SJSA1 (cell line): ENCODE measurements at places on chromosomes 4 and X. TPM values are rescaled to one million over a fixed set of nuclear protein-coding genes. Genes with fewer than 3 reads are reported as not detected.

DNA sequence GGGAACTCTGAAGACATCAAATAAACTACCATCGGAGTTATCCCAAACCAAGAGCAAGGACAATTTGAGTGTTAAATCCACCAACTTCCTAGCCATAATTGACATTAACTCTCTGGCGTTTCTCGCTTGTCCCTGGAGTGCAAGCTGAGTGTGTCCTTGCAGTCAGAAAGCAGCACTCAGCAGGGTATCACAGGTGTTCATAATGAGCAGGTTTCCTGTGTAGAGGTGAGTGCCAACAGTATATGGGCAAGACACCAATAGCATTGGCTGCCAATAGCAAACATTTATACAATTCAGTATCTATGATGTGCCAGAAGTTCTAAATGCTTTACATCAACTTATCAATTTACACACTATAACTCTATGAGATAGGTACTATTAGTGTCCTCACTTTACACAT is 11.2 kb downstream of the BLTP1 start:
- H3K4me3 ChIP-seq, result no peak overlapping the region
- no peak overlapping the region for H3K27ac ChIP-seq
- DNase-seq, result no peak
- 0 out of 2 replicates have a peak, but pooled peaks cover 6% of the 10 kb centered on the region for H3K36me3 ChIP-seq

DNA sequence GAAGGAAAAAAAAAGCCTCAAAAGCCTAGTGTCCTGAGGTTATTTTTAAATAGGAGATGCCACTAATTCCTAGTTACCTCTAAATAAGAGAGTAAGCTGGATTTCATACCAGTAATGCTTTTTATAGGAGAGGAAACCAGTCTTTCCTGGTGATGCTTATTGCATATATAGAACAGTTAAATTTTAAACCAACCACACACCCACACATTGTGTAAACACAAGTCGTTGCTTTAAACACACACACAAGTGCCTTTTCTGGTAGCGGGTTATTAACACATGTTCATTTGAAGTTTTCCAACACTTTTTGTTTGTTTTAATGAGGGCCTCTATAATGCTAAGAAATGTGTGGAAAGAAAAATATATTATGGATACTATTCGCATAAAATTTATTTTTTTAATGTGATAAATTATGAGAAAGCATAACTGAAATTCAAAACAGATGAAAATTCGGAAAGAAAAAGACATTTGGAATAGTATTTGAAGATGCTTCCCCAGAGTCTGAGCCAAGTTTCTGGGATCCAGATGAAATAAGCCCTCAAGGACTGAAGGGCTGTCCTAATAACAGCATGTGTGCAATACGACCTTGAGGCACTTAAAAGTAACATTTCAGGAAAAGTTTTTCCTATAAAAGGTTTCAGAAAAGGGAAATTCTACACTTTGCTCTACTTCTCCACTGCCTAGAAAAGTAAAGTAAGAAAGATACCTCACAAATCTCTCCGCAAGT is 2.0 kb downstream of the ANTXR2 start:
- peak overlapping the region; percentile 74 for H3K4me3 ChIP-seq
- H3K4me1 ChIP-seq, result peaks cover 24% of the 10 kb centered on the region
- H3K36me3 ChIP-seq, result peaks cover 43% of the 10 kb centered on the region
- no peak overlapping the region for H3K27ac ChIP-seq

DNA sequence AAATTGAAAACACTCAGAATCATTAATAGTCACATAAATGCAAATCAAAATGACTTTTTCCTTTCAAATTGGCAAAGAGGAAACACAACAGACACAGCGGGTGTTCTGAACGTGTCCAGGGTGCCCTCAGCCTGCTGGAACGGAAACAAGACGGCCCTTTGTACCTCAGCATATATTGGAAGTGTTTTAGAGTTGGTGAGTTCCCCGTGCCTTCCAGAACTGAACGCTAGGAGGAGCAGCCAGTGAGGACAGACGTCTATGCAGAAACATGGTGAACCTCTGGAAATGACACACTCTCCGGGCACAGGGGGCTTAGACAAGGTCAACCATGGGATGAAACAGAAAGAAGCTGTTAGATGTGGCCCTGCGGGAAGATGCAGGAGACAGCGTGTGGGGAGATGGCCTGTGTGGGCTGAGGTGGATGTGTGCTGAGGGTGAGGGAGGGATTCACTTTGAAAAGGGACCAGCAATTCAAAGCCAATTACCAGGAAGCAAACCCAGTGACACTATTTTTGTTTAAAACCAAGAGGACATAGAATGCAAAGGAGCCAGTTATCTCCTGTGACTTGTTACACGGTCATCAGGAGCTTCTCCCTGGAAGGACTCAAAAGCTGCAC is 40.4 kb downstream of the RNF212 start:
- H3K4me3 ChIP-seq, result no peak overlapping the region
- no peak overlapping the region for H3K27ac ChIP-seq
- no peaks in the 10 kb centered on the region for H3K36me3 ChIP-seq
- H3K27me3 ChIP-seq, result no peaks in the 10 kb centered on the region
- DNase-seq, result peak; percentile 4

GRCh38 chr4:171203425-171203824 is 609.8 kb upstream of the GALNTL6 start:
- no peak overlapping the region for H3K4me3 ChIP-seq
- no peaks in the 10 kb centered on the region for H3K4me1 ChIP-seq
- H3K27me3 ChIP-seq, result no peaks in the 10 kb centered on the region
- DNase-seq, result no peak
- H3K27ac ChIP-seq, result no peak overlapping the region
- no peaks in the 10 kb centered on the region for H3K36me3 ChIP-seq

GRCh38 chrX:150486011-150486410 is 82.4 kb upstream of the MTM1 start:
- H3K27me3 ChIP-seq, result no peaks in the 10 kb centered on the region
- H3K27ac ChIP-seq, result no peak overlapping the region
- peaks cover 10% of the 10 kb centered on the region for H3K4me1 ChIP-seq
- H3K36me3 ChIP-seq, result no peaks in the 10 kb centered on the region
- peak; percentile 35 for DNase-seq

Gene MAGEA2
- total RNA-seq, result not detected in 2 replicates

DNA sequence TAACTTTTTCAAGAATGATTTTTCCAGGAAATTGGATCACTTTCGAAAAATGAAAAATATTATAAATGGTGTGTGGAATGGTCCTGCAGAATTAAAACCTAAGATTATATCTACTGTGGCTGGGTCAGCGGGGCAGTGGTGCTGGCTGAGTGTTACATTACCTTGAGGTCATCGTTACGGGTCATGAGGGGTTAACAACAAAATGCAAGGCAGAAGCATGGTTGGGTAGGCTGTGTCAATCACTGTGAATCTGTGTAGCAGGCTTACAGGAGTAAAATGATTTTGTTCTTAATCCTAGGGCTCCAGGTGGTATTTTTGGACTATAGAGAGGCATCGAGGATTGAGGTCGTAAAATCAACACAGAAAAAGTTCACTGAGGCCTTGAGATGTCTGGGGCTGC is 105.2 kb upstream of the AMOT start:
- H3K4me1 ChIP-seq, result no peaks in the 10 kb centered on the region
- H3K27ac ChIP-seq, result no peak overlapping the region

- peak overlapping the region; percentile 94 for H3K27ac ChIP-seq
- H3K27me3 ChIP-seq, result no peaks in the 10 kb centered on the region
- no peak for DNase-seq
- H3K4me3 ChIP-seq, result peak overlapping the region; percentile 91
Observed at GRCh38 chrX:139933904-139934303, 1.1 kb upstream of the ATP11C start.
